Cortex of kidney (tissue), 1 donor: ENCODE measurements at places on chromosomes 5 and 9.

GRCh38 chr5:102451082-102451481, 47.7 kb downstream of the SLCO6A1 start:
- DNase-seq: no peak

DNA sequence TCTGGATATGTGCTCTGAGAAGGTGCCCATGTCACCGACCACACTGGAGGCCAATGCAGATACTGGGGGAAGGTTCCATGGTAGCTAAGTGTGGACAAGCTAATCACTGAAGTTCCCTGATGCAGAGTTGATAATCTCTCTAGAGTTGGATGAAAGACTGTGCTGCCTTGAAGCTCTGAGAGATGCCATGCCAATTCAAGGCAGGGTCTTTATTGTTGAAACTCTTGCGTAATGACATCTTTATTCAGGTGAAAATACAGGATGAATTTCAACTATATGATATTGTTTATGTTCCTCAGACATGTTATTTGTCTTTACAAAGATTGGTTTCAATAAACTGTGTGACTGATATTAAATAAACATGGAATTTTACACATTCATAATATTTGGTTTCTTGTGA, 167.6 kb upstream of the TMEM161B start:
- no peak for DNase-seq

DNA sequence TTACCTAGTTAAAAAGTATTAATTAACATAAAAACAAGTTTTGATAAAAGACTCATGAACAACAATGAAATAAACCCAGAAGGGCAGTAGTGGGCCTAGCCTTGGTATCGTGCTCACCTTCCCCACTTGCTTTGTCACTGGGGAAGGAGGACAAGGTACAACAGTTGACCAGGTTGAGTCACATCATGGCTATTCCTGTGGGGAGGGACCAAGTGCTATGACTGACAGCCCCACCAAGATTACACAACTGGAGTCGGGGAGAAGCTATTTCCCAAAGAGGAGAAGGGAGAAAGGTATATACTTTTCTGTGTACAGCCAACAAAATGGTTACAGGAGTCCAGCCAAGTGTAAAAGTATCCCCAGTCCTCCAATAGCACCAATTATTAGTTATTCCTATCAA, 251.3 kb upstream of the RFX3 start:
- DNase-seq: no peak

GRCh38 chr9:133137451-133138231, 16.6 kb upstream of the RALGDS start:
- no peak for DNase-seq

DNA sequence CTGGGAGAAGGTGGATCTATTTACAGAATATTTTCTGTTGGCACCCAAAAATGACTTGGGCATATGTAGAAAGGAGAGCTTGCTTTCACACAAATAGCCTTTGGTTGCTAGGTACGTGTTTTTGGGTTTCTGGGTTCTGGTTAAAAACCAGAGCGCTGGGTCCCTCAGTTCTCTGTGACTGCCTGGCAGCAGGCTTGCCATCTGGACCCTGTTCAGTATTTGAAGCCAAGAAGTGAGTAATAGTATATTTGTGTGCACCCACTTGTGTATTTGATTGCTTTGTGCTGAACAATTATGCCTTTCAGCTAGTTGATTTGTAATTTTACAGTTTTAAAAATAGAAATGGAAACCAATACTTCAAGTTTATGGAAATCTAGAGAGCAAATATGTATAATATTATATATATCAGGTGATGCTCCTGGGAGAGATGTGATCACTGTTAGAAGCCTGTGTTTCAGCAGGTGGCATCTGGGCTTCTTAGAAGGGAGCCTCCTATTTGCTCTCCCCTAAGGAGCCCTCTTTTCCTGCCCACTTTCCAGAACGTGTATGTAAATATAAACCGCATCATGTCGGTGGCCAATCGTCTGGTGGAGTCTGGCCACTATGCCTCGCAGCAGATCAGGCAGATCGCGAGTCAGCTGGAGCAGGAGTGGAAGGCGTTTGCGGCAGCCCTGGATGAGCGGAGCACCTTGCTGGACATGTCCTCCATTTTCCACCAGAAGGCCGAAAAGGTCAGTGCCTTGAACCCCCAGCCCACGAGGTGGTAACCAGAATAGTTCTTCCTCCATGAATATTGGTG, 153.6 kb downstream of the TRIO start:
- DNase-seq: no peak

GRCh38 chr9:71772726-71773125, 4.4 kb upstream of the CEMIP2 start:
- no peak for DNase-seq

GRCh38 chr5:17364987-17365810, 132.8 kb upstream of the TAF11L2 start:
- no peak for DNase-seq

- DNase-seq: no peak
Observed at GRCh38 chr5:131965826-131966415, 20.5 kb upstream of the MEIKIN start.

DNA sequence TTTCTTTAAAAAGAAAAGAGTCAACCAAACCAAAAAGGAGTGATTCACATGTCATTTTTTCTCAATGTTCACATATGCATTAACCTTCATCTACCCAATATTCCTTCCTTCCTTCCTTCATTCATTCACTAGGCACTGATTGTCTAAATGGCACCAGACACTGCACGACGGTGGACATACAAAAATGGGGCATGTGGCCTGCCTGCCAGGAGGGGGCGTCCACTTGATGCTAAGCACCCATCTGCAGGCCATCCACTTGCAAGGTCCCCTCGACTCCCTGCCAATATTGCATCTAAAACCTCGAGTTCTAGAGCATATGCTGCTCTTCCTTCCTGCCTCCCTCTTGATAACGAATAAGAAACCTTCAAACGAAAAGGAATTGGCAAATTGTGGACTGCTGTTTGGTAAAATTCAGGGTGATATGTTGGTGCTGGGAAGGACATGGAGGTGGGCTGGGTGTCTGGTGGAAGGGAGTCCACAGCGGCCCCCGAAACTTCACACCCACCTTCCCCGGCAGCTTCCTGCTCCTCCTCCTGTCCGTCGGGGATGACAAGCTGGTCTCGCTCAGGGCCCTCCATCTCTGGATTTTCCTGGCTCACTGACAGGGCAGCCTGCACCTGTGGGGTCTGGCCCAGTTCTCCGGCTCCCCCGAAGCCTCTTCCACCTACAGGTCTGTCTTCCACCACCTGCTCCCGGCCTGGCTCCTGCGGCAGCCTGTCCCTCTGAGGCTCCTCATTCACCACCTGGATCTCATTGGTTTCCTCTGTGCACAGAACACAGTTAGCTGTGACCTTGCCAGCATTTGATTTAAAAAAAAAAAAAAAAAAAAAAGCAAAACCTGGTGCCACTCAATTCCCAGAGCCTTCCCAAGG, 64.3 kb downstream of the GOLM1 start:
- no peak for DNase-seq

GRCh38 chr5:27947088-27947487, 908.7 kb upstream of the CDH9 start:
- no peak for DNase-seq

DNA sequence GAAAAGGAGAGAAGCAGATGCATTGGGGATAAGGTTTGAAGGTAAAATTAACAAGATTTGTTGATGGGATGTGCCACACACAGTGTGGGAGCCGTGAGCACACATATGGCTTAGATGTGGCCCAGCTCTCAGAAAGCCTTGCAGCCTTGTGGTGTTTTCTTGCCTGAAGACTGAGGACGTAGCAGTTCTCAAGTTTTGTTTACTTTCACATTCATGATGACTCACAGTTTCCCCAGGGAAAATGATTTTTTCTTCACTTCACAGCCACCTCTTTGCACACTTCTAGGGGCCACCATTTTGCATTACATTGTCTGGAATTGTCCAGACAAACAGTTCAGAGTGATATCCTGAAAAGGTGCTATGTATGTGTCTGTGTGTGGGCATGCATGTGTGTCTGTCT, 126.2 kb downstream of the BASP1 start:
- no peak for DNase-seq

GRCh38 chr9:127075624-127076372, 46.6 kb downstream of the ANGPTL2 start:
- DNase-seq: no peak

DNA sequence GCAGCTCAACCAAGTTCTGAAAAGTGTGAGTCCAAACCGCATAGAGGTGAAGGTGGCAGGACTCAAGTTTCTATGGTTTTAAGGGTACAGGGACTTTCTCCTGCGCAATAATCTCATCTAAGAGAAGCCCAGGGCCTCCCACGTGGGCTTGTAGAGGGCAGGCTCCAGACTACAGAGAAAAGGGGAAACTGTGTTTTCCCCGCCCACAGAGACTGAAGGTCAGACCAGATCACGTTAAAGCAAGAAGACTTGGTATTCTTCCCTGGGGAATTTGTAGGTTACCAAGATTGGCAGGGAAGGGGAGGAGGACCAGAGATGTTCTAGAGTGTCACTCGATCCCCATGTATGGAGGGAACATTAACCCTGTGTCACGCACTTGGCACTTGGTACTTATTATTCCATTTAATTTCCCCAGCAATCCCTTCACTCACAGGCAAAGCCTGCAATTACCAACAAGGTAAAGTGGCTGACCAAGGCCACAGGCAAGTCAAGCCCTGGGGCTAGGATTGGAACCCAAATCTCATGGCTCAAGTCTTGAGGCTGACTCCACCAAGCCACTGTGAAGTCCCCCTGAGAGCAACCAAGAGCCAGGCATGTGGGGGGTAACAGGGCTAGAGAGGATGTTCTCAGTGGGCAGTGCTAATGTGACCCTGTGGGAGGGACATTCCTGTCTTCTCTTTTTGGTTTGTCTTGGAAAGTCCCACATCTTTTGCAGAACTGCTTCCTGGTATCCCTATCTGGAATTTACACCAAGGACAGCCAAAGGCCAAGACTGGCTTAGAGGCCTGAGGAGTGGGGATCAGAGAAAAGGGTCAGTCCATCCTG, 18.3 kb upstream of the NEK6 start:
- DNase-seq: no peak

GRCh38 chr9:126219648-126220063, 107.0 kb upstream of the MVB12B start:
- DNase-seq: no peak
